ENCODE measurements at places on chromosomes 11 and 22.

DNA sequence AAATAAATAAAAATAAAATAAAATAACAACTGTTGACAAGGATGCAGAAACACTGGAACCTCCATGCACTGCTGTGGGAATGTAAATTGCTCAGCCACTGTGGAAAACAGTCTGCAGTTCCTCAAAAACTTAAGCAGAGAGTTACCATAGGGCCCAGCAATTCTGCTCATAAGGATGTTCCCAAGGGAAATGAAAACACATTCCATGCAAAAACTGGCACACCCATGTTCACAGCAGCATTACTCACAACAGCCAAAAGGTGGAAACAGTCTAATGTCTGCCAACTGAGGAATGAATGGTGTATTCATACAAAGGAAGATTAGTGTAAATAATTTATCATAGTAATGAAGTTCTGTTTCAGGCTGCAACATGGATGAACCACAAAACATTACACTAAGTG, 3.2 kb upstream of the KRTAP5-10 start:
- DNase-seq = no peak

- DNase-seq = no peak
Observed at GRCh38 chr11:120019191-120019590, 118.7 kb downstream of the TRIM29 start.

DNA sequence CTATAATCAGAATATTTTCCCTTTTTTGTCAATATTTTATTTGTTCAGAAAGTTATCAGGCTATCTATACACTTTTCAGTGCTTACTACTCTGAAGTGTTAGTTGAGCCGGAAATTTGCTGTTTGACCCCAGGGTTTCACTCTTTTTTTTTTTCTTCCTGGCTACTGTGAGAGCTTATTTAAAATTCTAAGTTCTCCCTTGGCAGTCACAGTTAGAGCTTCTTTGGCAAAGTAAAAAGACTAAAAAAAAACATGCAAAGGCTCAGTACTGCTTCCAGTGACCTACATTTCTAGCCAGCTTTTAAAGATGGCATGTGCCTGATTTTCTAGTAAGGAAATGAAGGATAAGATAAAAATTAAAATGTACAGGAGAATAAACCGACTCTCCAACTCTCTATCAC, 48.4 kb downstream of the ELP4 start:
- no peak for DNase-seq

- DNase-seq = no peak
Observed at GRCh38 chr11:122293296-122294023, 177.4 kb upstream of the BLID start.

GRCh38 chr22:30610299-30610698, 3.3 kb downstream of the TCN2 start:
- no peak for DNase-seq

GRCh38 chr11:61776561-61777075, 15.8 kb downstream of the TMEM258 start:
- DNase-seq = peak; percentile 62

DNA sequence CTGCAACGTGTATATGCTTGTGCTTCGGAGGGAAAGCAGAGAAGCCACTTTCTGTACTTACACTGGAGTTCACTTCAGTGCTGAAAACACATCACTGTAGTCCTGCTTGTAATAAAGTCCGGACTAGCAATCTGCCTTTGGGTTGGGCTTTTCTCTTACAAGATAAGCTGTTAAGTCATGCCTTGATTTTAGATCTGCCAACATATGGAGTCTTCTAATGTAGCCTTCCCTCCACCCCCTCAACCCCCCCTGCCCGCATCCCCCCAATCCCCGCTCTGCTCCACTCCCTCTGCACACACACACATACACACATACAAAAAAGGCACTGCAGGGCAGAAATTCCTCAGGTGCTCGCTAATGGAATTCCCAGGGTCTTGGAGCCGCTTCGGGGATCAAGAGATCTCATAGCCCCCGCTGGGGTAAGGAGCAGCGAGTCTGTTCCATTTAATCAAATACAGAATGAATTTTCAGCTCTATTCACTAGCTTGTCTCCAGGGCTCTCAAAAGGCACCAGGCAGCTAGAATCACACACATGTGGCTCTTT, 3.4 kb downstream of the CDON start:
- DNase-seq = no peak

GRCh38 chr11:110801328-110801727, 89.1 kb upstream of the ARHGAP20 start:
- no peak for DNase-seq

DNA sequence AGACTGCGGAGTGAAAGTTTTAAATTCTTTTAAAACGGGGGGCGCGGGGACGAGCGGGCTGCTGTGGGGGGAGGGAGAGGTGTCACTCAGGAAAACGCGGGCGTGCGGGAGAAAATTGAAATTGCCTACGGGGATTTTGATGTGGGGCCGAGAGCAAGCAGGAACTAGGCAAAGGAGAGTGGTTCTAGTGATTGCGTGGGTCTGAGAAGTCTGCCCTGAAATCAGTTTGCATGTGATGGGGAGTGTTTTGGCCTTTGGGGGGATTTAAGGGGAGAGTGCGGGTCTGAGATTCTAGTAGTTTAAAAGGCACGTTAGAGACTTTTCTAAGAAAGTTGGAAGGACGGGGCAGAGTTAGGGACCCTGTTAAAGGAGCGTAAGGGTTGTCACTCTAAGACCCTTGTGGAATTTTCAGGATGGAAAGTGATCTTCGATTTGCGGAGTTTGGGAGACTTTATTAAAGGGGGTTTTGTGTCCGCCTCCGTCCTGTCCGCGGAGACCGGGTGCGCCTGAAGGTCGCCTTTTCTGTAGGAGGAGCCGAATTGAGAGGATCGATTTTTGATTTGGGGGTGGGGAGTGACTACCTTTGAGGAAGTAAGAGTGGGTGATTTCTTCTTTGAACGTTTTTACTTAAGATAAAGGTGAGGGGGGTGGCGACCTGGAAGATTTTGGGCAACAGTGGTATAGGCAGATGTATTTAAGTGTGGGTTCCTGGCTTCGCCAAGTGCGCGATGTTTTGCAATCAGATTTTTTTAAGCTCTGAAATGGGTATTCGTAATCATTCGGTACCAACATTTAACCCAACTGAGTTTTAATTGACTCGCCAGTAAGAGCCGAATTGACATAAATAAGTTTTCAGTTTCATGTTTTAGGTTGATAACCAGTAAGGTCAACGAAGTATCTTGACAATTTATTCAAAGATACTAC, 1.1 kb downstream of the EED start:
- DNase-seq = peak; percentile 23

- no peak for DNase-seq
Observed at GRCh38 chr11:109853156-109853776, 239.9 kb upstream of the ZC3H12C start.

GRCh38 chr11:102144357-102145355, 34.4 kb downstream of the YAP1 start:
- no peak for DNase-seq

- DNase-seq = peak; percentile 71
Observed at GRCh38 chr22:38051900-38052862, 5.0 kb upstream of the PICK1 start.

GRCh38 chr11:76723548-76723947, 53.0 kb upstream of the LRRC32 start:
- DNase-seq = no peak

- DNase-seq = no peak
Observed at GRCh38 chr11:111012491-111012890, 233.0 kb upstream of the POU2AF2 start.

- DNase-seq = no peak
Observed at GRCh38 chr11:128904656-128905344, 13.6 kb downstream of the KCNJ5 start.

- DNase-seq = no peak
Observed at GRCh38 chr11:120129570-120129969, 8.3 kb downstream of the TRIM29 start.

GRCh38 chr11:113715882-113716625, 9.9 kb upstream of the TMPRSS5 start:
- no peak for DNase-seq

- DNase-seq = no peak
Observed at GRCh38 chr11:108906826-108907225, 242.0 kb downstream of the DDX10 start.

GRCh38 chr11:82527081-82527584, 206.5 kb downstream of the FAM181B start:
- no peak for DNase-seq

GRCh38 chr11:130814440-130815096, 101.7 kb downstream of the SNX19 start:
- no peak for DNase-seq

GRCh38 chr11:123272565-123272964, 77.5 kb upstream of the CLMP start:
- no peak for DNase-seq

DNA sequence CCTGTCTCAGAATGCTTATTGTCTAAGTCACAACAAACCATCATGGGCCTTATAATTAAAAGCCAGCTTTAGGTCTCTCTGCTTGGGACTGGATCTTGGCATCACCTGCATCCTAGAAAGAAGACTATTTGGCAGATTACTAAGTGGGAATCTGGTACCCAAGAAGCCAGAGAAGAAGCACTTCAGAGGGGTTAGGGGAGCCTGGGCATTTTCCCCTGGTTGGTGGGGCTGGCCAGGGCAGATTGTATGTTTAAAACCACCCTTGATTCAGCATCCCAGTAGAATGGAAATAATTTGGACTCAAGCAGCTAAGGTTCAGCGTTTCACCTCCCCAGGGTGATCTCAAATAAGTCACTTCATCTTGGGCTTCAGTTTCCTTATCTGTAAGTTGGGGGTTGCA, 193.7 kb downstream of the MIAT start:
- DNase-seq = no peak

GRCh38 chr11:77823775-77824174, 2.8 kb downstream of the AAMDC start:
- DNase-seq = no peak

GRCh38 chr11:20367313-20367948, 3.9 kb downstream of the HTATIP2 start:
- DNase-seq = peak; percentile 51

- no peak for DNase-seq
Observed at GRCh38 chr11:111336582-111337256, 38.4 kb downstream of the POU2AF3 start.

GRCh38 chr11:112292785-112293407, 32.2 kb upstream of the PLET1 start:
- no peak for DNase-seq

- peak; percentile 57 for DNase-seq
Observed at GRCh38 chr11:12149672-12150225, 39.4 kb downstream of the MICAL2 start.

DNA sequence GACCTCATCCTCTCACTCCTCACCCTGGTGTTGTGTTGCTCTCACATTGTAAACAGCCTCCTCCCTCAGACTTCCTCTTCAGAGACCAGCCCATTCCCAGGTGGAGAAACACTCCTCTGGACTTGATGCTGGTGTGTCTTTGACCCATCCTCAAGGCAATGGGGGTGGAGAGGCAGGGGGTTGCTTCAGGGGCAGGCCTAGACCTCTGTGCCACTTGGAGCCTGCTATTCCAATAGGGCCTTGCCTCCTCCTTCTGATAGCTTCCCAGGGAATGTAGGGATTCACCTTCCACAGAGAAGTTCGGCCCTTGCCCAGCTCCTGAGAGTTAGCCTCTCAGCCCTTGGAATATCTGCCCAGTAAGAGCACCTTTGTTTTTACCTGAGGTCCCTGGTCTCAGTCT, 606.6 kb upstream of the CADM1 start:
- DNase-seq = no peak

DNA sequence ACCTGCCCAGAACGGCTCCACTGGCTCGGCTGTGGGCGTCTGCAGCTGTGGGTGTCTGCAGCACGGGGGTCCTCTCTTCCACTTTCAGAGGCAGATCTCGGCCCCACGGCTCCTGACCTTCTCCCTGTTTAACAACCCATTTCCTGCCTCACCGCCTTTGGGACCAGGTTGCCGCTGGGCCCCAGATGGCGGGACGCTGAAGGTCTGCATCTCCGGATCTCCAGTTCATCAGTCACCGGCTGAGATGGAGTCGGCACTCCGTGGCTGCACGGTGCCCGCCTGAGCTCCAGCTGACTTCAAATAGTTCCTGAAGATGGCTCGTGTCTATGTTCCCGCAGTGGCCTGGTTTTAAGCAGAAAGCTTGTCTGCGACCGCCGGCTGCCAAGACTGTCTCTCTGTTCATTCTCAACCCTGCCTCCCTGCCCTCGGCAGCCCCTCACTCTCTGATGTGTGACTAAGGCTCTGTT, 475.9 kb downstream of the BRD1 start:
- DNase-seq = no peak

DNA sequence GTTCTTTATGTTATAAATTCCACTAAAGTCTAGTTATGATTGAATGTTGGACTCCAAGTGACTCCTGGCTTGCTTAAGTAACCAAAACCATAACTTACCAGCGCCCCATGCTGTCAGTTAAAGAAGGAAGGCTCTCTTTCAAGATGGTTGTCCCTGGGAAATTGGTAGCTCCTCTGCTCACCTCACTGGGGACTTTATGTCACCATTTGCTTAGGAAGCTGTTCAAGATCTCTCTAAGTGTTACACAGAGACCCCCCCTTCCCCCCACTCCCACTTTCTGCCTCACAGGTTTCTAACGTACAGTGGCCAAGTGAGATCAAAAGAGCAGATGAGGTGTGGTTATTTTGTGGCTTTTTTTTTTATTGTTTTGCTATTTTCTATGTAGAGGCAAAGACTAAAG, 301.8 kb downstream of the AASDHPPT start:
- DNase-seq = no peak

DNA sequence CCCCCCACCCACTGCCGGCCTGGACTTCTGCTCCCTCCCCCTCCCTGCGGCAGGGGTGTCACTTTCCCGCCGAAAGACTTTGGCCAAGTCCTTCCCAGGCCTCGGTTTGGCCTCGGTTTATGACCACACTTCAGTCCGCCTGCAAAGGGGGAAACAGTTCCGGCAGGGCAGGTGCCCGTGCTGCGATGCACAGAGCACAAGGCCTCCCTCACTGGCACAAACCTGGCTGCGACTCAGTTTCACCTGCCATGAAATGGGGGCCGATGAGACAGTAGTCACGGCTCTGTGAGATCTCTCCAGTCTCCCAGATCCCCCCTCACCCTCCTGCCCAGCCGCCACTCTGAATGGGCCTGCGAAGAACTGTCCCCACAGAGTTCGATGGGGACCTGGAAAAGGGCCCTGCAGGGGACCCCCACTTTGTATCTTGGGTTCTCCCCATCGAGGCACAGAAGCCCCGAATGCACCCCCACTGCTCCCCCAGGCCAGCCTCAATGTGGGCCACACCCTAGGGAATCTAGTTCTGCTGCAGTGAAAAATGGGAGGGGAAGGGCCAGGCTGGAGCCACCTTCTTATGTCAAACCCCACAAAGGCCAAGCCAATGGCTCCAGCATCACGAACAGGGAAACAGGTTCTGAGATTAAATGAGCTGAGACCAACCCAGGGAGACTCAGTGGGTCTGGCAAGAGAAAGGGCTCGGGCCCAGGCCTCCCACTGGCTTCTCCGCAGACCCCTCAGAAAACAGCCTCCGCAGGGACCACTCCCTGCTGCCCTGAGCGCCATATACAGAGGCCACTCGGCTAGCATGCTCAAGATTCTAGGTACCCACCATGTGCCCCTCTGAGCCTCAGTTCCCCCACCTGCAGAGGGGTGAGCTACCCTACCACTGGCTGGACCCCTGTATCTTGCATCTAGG, 29.0 kb downstream of the ARVCF start:
- DNase-seq = no peak
